Non-pigmented ciliary epithelial cell (primary cell): ENCODE measurements at places on chromosomes 5 and 9.

DNA sequence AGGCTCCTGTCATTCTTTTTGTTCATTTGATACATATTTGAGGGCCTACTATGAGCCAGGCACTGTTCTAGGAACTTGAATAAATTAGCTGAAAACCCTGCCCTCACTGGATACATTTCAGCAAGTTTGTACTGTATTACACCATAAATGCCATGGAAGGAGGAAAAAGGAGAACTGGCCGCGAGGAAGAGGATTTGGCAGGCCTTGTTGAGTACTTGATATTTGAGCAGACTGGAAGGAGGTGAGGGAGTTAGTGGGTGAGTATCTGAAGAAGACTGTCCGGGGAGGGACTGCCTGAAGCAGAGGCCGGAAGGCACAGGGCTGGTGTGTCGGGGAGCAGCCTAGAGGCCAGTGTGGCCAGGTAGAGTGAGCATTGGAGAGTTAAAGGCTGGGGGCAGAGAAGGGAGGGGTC lies 4.5 kb downstream of the SNX30 start:
- DNase-seq = no peak

DNA sequence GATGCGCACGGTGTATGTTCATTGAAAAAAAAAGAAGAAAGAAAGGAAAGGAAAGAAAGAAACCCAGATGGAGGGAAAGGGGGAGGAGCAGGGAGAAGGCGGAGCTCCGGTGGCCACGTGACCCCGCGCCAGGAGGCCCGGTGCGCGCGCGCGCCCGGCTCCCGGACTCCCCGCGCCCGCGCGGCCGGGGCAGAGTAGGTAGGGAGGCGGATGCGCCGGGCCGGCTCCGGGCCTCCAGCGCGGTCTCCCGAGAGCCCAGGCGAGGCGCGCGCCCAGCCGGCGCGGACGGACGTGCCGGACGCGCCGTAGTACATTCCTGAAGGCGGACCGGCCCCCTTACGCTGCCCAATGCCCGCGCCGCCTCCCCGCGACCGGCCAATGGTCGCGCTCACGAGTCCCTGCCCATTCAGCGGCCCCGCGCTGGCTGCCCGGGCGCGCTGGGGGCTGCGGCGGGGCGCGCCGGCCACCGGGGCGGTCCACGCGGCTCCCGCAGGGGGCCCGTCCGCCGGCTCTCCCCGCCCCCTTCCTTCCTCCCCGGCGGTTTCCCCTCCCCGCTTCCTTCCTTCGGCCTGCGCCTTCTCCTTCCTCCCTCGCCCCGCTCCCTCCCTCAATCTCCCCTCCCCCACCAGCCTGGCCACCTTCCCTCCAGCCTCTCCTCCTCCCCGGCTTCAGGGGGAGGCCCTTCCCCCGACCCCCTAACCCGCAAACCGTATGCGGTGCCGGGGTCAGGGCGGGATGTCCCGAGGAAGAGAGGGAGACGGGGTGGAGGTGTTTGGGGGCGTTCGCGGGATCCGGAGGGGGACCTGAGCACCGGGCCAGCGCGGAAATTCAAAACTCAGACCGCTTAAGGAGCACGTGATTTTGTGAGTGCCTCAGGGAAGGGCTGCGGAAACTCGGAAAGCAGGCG lies 5.8 kb downstream of the PTCH1 start:
- DNase-seq = peak; percentile 48

DNA sequence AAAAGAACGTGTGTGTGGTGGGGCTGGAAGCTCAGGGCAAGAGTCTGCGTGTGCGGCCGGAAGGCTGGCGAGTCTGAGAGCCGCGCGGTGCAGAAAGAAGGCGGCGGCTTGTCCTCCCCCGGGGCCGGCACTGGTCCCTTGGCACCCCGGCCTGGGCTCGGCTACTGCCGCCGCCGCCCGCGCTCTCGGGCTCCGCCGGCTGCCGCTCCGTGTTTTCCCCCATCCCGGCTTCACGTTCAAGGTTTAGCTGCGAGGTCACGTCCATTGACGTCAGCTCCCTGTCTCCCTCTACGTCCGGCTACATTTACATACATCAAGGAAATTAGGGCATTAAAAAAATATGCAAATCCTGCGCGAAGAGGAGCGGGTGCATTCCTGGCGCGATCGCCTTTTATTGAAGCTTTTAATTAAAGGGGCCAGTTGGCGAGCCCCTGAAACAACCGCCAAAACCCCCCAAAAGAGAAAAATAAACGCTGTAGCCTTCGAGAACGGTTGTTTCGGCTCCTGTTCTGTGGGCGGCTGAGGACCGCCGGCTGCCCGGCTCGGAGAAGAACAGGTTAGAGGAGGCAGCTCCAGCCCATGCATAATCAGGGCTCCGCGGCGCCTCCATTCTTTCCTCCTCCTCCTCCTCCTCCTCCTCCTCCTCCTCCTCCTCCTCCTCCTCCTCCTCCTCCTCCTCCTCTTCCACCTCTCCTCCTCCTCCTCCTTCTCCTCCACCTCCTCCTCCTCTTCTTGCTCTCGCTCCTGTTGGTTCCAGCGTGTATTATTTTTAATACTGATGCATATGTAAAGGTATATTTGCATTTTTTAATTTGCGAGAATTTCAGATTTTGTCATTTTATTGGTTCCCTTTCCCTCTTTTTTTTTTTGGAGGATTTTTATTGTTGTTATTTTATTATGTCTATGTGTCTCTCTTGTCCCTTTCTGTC lies 207.0 kb downstream of the MEF2C start:
- DNase-seq = no peak

DNA sequence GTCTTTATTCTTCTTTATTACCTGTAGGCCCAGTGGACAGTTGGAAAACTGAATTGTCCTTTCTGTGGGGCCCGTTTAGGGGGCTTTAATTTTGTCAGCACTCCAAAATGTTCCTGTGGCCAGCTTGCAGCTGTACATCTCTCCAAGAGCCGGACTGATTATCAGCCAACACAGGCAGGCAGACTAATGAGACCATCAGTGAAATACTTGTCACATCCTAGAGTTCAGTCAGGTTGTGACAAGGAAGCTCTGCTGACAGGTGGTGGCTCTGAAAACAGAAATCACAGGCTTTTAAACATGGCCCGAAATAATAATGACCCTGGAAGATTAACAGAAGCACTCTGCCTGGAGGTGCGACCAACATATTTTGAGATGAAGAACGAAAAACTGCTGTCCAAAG lies 47.9 kb downstream of the RNF180 start:
- DNase-seq = no peak

DNA sequence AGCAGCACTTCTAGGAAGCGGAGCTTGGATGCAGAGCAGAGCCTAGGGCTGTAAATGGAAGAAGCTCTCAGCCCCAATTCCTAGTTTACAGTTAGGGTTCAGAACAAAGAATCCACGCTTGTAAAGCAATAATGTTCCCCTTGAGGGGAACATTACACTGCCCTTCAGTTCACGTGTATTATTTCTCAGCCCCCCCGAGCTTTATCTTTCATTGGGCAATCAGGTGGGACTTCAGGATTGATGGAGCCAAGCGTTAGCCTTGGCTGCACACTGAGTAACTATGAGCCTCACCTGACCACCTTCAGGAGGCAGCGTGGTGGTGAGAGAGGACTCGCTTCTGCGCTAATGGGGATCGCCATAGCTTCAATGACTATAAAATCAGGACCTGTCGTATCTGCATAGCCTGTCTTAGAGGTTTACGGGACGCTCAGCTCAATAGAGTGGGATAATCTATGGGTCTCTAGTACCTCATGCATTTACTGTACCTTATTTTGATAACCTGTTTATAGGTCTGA lies 157.0 kb upstream of the RASEF start:
- DNase-seq = no peak

- no peak for DNase-seq
These were observed 835 bp downstream of the SRA1 start for GRCh38 chr5:140556438-140556837.

GRCh38 chr5:153865016-153865415 lies 173.7 kb downstream of the FAM114A2 start:
- no peak for DNase-seq

DNA sequence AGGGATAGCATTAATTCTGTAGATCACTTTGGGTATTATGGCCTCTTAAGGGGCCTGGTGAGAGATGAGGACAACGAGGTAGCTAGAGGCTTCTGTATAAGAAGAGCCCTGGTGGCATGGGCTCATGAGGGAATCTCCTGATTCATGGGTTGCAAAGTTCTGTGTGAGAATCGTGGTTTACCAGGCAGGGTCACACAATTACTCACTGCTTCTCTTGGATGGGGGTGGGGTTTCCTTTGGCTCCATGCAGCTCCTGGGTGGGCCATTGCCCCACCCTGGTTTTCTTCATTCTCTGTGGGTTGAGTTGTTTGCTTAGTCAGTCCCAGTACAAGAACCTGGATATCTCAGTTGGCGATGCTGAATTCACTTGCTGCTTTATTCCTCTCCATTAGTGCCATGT lies 30.9 kb upstream of the TNFSF15 start:
- no peak for DNase-seq

- peak; percentile 3 for DNase-seq
These were observed 286.4 kb upstream of the CDH12 start for GRCh38 chr5:23139338-23140171.

DNA sequence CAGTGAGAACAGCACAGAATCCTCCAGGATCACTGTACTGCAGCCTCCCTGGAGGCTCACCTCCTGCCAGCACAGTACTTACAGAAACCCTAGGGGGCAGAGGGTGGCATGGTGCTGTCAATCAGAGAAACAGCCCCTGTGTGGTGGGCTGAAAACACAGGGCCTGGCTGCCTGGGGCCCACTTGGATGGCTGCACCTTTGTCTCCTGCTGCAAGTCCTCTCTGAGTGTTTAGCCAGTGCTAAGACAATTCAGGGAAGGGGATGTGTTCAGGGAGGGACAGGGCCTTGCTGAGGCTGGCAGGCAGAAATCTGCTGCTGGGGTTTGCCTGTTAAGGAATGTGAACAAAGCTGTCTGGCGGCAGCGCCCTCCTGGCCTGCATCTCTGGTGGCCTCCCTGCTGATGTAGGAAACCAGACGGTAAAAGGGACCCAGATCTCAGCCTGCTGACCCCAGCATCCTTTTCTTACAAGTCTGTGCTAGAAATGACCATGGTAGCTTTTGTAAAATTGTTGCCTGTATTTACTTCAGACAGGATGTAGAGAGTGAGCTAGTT lies 39.5 kb downstream of the PRRC2B start:
- DNase-seq = no peak

DNA sequence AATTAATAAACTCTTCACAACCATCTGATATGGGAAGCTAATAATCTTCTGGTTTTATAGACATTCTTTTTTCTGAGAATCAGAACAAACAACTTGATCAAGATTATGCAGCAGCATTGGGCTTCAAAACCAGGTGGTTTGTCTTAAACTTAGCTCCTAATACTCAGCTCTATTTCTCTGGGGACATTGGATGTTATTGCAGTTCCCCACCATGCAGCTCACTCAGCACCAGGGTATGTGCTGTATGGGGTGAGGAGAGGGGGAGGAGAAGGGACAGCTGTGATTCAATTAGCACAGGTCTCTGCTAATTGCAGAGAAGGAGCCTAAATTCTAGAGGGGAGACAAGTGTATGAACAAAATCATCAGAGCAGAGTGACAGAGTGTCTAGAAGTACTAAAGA lies 210.7 kb upstream of the TNC start:
- no peak for DNase-seq

DNA sequence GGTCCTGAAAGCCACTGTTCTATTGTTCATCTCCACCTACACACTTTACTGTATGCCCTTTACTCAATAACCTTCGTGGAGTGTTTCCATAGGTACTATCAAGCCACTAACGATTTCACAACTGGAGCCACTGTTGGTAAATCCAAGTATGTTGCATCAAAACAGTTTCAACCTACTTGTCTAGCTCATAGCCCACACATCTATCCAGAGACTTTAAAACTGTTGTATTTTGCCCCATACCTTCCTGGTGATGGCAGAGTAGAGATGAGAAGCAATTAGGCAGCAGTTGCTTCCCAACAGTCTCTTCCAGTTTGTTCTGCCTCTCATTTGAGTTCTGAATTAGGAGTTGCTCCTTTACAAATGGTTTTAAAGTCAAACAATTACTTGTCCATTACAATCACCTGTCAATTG lies 607 bp downstream of the FAXDC2 start:
- no peak for DNase-seq

DNA sequence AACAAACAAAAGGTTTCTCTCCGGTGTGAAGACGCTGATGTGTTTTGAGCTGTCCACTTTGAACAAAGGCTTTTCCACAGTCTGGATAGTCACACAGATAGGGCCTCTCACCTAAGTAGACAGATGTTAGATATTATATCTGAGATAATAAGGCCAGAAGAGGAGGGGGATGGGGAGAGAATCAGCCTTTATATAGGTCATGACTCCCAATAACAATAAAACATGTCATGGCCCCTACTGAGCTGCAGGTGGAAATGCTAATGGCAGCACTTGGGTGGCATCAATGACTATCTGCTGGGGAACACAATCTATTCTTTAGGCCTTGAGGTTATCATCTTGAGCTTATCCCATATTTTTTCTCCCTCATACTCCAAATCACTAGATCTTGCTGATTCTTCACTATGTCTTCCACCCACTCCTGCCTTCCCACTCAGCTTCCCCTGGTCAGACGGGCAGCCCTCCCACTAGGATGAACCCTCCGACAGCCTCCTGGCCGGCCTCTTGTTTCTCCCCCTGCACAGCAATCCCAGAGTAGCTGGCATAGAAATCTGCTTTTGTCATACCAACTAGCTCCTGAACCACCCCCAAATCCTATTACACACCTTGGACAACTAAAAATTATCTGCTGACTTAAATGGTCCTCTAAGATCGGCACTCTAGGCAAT lies 11.5 kb upstream of the SLC35D2 start:
- no peak for DNase-seq

DNA sequence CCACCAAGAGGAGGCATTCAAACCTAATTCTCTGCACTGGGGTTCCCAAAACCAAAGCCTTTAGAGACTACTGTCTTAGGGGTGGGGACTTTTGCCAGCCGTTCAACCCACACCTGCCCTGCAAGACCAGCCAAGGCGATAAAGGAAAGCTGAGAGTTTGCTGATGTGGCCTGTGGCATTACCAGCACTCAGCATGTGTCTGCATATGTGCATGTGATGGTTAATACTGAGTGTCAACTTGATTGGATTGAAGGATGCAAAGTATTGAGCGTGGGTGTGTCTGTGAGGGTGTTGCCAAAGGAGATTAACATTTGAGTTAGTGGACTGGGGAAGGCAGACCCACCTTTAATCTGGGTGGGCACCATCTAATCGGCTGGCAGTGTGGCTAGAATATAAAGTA lies 474.2 kb downstream of the MED10 start:
- DNase-seq = no peak

GRCh38 chr9:82553654-82554366 lies 509.1 kb downstream of the RASEF start:
- no peak for DNase-seq

- DNase-seq = no peak
These were observed 805.4 kb upstream of the CDH6 start for GRCh38 chr5:30387974-30388632.

- no peak for DNase-seq
These were observed 30.6 kb downstream of the GFRA3 start for GRCh38 chr5:138243794-138244193.

- DNase-seq = no peak
These were observed 87.5 kb upstream of the SSBP2 start for GRCh38 chr5:81838307-81838906.

DNA sequence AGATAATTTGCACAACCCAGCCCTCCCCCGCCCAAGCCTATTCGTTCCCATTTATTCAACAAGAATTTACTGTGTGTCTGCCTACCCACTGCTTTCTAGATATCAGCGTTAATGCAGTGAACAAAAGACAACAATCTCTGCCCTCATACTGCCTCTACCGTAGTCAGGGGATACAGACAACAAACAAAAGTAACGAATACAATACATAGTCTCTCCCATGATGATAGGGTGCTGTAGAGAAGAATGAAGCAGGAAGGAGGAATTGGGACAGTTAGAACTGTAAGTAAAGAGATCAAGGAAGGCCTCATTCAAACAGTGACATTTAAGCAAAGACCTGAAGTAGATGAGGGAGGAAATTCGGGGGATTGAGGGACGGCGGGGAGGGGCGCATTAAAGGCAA lies 1.7 kb downstream of the GFM2 start:
- no peak for DNase-seq
